DMS79 treated with DMSO at 0.1 percent for 48 hours (cell line): ENCODE measurements at places on chromosomes 4 and X.

- DNase-seq: no peak
Observed at GRCh38 chr4:79651456-79651855, 243.4 kb upstream of the GK2 start.

DNA sequence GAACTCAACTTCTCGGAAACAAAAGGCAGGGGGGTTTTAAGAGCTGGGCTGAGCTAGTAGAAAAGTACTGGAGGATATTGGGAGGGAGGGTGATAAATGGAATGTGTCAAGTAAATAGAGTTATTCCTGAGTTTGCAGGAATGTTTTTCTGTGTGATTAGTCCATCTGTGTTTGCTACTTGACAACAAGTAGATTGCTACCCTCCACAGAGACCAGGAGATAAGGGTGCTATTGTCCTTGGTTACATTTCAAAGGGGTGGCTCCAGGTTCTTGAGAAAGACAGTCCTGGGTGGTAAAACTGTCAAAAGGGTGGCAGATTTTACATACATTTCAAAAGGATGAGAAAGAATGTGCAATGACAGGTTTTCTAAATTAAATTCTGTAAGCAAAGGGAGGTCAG lies 181.2 kb upstream of the PPP3CA start:
- DNase-seq: no peak

DNA sequence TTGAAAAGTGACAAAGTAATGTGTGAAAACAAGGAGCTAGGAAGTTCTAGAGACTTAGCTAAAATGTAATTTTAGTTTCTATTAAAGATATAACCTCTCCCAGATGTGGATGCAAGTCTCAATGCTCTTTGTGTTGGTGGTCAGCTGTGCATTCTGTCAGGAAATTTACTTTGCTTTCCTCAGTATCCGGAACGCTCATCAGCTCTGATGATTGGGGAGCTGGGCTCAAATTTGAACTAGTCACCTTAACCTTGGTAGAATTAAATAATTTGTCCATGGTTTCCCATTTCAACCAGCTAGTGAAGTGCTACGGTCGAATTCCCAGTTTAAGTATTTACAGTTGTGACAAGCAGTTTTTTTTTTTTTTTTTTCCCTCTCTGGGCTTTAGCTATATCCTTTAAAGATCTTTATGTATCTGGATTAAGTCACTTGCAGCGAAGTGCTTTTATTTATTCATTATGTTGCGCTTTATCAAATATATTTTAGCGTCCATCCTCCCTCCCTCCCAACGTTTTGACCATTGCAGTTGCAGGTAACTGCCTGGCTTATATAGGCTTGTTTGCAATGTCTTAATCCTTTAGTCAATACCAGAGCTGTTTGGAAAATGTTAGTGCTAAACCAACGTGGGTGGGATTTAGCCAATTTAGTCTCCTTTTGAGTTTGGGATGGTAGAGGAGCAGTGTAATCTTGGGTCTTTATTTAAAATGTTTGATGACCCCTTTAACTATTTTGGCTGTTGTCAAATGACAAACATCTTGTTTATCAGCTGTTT lies 2.1 kb downstream of the OGT start:
- DNase-seq: no peak

DNA sequence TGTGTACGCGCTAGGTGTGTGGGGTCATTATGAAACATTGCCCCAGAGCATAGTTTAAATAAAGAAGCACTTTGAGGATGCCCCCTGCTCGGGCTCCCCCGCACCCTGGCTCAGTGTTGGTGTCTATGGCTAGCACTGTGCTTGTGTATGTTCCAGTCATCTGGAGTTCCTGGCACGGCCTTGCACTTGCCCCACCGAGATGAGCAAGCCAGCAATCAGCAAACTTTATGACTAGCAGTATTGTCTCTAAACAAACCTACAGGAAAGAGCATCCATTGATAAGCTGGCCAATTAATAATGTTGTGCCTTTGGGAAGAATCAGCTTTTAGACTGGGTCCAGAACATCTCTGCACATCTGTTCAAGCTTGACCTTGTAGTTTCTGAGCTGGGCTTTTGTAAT lies 707 bp upstream of the SHROOM4 start:
- DNase-seq: no peak

DNA sequence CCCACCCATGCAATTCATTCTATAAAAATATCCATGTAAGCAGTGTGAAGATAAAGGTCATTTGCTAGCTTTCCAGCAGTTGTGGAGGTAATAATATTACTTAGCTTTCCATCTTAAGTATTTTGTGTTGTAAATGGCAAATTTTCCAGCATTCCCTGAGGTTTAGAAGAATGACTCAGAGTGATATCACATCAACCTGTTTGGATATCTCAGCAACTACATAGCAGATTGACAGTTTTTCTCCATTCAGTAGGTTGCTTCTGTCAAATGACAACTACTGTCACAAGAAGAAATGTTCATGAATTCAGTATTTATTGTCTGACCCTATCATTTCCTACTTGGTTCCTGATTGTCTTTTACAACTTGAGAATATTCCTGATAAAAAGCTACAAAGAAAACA lies 434.9 kb upstream of the GALNTL6 start:
- no peak for DNase-seq

- DNase-seq: no peak
Observed at GRCh38 chrX:104430742-104431119, 135.3 kb upstream of the IL1RAPL2 start.

GRCh38 chrX:142250502-142250901 lies 45.4 kb upstream of the MAGEC2 start:
- no peak for DNase-seq

DNA sequence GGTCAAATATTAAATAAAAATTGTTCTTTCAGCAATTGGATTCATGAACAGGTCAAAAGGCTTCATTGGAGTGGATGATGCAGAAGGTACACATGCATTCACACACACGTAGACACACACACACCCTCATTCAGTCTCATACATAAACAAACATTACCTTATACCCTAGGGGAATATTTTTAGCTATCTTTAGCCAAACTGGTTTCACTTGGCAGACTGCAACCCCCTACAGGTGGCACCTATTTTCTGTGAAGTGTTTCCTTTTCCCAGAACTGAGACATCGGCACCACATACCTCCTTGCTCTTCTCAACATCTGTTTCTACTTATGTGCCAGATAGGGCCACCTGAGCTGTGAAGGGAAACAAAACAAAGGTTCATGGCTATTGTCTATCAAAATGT lies 18.5 kb upstream of the KDR start:
- no peak for DNase-seq

DNA sequence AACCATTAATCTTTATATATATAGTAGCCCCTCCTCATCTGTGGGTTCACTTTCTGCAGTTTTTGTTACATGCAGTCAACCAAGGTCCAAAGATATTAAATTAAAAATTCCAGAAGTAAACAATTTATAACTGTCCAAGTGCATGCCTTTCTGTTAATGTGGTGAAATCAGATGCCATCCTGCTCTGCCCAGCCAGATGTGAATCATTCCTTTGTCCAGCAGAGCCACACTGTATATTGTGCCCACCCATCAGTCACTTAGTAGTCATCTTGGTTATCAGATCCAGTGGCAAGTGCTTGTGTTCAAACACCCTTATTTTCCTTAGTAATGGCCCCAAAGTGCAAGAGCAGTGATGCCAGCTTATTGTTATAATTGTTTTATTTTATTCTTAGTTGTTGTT lies 17.2 kb upstream of the PRDM5 start:
- no peak for DNase-seq

- no peak for DNase-seq
Observed at GRCh38 chr4:2591189-2591588, 54.7 kb downstream of the FAM193A start.

- no peak for DNase-seq
Observed at GRCh38 chrX:119871245-119871598, 311 bp downstream of the RNF113A start.

DNA sequence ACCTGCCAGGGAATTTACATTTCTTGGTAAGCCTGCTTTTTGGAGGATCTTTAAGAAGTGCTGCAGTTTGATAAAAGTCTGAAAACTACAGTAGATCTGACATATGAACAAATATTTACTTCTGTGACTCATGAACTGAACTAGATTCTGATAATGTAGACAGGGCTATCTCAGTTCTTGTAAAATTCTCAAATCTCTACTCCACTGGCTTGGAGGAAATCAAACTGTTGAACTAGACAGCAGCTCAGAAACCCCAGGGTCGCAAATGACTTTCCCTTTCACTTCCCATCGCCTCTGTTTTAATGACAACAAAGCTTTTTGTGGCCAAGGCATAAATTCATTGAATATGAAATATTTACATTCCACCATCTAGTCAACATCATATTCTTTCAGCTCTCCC lies 15.4 kb upstream of the OCIAD1 start:
- no peak for DNase-seq

GRCh38 chrX:155761185-155761584 lies 120.0 kb upstream of the VAMP7 start:
- DNase-seq: no peak

DNA sequence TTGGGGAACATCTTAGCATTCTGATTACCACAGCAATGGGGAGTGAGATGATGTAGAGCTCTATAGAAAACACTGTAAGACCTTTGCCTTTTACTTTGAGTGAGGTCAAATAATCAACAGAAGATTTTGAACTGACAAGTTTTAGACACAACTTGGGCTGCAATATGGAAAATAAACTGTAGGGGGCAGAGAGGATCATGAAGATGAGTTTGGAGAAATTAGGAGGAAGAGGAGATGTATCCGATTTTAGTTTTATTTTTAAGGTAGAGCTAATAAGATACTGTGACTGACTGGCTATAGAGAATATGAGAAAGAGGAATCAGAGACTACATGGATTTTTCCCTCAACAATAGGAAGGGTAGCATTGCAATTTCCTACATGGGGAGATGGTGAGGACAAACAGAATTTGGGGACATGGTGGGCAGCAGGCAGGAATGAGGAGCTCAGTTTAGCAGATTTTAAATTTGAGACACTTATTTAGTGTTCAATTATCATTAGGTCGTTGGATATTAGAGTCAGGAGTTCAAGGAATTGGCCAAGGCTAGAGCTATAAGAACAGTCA lies 563.1 kb downstream of the INPP4B start:
- no peak for DNase-seq

GRCh38 chrX:11100281-11101035 lies 10.7 kb upstream of the HCCS start:
- no peak for DNase-seq

GRCh38 chr4:152979731-152980330 lies 43.7 kb downstream of the FHDC1 start:
- DNase-seq: no peak

DNA sequence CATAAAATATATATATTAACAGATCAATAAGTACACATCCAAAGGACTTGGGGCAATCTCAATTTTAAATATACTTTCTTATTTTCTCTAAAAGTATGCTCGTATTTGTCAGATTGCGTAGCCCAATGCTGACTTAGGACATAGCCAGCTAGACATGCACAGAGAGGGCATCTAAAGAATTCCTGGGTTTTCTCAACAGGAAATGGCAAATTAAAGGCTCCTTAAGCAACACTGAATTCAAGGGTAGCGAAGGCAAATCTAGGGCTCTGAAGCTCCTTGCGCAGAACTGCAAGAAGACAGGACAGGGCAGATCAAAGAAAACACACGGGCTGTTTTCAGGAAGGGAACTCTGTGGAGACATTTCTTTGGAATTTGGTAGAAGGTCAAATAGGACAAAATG lies 94.6 kb upstream of the FTHL17 start:
- no peak for DNase-seq
